ENCODE measurements at places on chromosomes 4 and X. TPM values are rescaled to one million over a fixed set of nuclear protein-coding genes. Genes with fewer than 3 reads are reported as not detected.

SPON2 gene
- total RNA-seq: 2.6 TPM

CFAP99 gene
- 0.12 TPM for total RNA-seq

AMER1 gene
- 1.4 TPM for total RNA-seq

SRPK3 gene
- 0.56 TPM for total RNA-seq

MAGEC1 gene
- not detected for total RNA-seq

TNIP3 gene
- total RNA-seq: 0.37 TPM

MAGEA1 gene
- total RNA-seq: not detected
